ENCODE measurements at places on chromosomes 5 and 9.

DNA sequence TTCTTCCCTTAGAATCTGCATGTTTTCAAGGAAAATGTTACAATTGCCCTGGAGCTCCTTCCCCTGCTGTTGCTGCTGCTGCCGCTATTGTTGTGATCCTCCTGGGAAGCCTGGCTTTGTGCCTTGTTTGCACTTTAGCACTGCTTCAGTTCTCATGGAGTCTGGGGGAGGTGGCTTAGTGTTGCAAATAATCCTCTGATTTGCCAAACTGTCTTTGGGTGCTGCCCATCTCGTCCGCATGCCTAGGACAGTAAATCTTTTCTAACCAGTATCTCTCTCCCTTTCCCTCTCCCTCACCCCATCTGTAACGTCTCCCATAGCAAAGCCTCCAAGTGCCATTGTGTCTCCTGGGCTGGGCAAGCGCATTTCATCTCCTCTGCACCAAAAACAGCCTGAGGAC, 30.3 kb downstream of the FAM240B start:
- DNase-seq = no peak

- DNase-seq = no peak
Measured at GRCh38 chr5:16883176-16883575, 52.9 kb downstream of the MYO10 start.

GRCh38 chr5:149227168-149227826, 44.4 kb upstream of the AFAP1L1 start:
- no peak for DNase-seq

DNA sequence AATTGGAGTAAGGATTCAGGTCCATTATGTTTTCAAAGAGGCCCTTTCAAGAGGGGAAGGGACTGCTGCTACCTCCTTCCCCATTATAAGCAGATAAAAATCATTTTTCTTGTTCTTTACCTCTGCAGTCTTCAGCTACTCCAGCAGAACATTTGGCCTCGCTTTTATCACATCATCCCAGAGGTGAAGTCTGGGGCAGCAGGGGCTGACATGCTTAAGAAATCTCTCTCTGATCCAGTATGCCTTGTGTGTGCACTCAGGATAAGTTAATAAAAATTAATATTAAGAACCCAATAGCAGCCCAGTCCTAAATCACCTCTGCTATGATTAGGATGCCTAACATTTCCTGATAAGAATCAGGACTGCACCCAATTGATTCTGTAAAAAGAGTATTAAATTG, 306.9 kb upstream of the NREP start:
- DNase-seq = no peak

DNA sequence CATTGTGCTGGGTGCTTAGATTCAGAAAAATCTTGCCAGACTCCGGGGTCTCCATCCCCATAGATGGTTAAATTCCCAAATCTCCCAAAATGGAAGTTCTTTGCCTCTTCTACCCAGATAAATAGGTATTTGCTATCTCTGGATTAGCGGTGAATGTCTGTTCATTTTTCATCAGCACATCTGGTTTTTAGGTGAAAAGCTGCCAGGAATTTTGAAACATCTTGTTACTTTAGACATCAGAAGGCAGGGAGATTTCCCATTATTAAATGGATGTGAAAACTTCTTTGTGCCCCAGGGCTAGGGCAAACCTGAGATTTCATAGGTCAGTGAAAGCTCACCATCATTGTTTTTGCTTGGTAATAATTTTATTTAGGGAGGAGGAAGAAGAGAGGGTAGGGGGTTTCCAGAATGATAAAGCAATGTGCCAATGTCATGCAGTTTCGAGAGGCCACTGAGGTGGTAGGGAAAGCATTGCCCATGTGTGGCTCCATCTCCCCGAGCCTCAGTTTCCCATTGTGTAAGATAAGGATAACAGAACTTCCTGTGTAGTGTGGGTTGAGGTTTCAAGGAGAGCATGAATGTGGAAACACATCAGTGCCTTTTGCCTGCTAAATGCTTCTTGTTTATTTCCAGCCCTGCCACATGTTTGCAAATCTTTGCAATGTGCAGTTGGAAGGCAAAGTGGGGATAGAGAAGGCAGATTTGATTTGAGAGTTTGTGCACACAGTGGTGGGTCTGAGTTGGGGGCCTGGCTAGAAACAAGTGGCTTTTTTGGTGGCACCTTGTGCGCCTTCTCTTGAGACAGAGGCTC, 147.2 kb upstream of the KLF4 start:
- DNase-seq = no peak

DNA sequence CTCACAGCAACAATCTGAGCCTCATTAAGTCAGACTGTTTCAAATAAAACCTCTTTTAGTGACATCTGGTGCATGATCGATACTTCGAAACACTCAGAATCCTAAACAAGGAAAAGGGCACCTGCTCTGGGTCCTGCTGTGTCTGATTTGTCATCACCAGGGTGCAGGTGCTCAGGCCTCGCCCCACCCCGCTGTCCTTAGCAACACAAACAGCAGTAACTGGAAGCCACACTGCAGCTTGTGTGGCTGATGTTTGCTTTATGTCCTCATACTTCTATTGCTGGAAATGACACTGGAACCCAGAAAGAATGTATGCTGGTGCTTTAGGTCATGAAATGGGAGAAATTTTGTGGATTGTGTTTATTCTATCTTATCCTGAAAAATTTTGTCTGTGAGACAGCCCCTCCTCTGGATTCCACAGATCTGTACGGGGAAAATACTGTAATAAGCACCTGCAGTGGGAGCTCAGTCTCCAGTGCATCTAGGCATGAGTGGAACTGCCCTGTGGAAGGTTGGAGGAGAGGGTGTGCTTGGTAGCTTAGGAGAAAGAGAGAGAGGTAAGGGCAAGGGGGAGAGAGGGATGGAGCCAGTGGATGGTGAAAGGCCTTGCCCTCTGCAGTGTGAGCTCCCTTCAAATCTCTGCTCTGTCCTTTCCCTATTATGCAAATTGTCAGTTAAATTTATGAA, 284.2 kb downstream of the SMARCA2 start:
- DNase-seq = no peak

DNA sequence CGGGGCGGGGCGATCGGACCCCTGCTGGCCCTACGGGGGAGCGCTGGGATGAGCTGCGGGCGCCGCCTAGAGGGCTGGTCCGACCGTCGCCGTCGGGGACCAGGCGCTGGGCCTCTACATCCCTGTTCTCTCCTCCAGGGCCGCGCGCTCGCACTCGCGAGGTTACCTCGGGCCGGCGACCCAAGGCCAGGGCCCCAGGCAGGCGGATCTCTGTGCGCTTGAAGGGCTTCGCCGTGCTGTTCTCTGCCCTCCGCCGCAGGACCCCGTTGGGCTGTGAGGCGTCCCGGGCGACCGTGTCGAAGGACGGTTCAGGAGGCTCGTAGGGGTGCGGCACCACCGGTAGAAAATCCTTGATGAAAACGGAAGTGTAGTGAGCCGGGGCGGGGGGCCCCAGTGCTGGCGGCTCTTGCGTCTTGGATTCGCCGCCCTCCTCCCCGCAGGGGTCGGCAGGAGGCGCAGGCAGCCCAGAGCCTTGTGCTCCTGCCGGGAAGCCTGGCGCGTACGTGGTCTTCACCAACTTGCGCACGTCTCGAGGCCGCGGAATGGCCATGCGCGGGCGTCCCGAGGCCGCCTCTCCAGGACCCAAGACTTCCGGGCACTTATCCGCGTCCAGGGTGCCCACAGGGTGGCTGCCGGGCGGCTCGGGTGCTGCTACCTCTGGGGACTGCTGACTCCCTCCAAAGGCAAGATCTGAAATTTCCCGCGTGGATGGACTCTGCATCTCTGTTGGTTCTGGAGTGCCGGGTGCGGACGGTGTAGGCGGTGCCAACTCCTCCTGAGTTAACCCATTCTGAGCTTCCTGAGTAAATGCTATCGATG, 2.0 kb downstream of the PROB1 start:
- DNase-seq = no peak

DNA sequence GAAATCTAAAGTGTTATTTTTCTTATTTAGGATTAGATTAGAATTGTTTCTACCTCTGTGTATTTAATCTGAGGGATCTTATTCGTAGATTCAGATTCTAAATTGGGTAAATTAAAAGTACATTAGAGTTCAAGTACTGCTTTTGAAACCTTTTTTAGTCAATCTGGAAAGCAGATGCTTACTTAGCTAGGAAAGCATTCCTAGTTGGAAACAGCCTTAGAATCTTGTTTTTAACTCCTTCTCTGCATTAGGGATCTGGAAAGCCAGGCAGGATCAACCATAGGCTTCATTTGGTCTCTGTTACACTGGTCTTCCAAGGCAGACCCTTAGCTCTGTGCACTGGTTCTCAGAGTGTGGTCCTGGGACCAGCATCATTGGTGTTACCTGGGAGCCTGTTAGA, 247.4 kb downstream of the NR3C1 start:
- DNase-seq = no peak

DNA sequence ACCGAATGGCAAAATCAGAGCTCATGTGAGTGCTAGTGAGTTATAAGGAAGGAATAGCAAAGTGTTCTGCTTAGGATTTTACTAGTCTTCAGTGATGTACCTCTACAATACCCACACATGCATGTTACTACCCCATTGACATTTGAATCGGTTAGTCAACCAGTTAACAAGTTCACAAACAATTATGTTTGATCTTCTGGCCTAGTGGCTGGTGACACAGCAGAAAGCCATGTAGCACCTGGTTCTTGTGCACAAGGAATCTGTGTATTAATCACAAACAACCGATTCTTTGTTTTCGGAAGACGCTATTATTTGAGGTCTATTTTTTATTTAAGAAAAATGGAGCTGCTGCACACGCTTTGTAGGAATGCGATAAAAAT, 41.9 kb downstream of the NTRK2 start:
- no peak for DNase-seq

- no peak for DNase-seq
Measured at GRCh38 chr9:87518702-87519335, 21.2 kb downstream of the DAPK1 start.

GRCh38 chr5:41788941-41789368, 81.3 kb downstream of the OXCT1 start:
- no peak for DNase-seq

GRCh38 chr5:126274076-126274762, 149.0 kb upstream of the GRAMD2B start:
- no peak for DNase-seq

DNA sequence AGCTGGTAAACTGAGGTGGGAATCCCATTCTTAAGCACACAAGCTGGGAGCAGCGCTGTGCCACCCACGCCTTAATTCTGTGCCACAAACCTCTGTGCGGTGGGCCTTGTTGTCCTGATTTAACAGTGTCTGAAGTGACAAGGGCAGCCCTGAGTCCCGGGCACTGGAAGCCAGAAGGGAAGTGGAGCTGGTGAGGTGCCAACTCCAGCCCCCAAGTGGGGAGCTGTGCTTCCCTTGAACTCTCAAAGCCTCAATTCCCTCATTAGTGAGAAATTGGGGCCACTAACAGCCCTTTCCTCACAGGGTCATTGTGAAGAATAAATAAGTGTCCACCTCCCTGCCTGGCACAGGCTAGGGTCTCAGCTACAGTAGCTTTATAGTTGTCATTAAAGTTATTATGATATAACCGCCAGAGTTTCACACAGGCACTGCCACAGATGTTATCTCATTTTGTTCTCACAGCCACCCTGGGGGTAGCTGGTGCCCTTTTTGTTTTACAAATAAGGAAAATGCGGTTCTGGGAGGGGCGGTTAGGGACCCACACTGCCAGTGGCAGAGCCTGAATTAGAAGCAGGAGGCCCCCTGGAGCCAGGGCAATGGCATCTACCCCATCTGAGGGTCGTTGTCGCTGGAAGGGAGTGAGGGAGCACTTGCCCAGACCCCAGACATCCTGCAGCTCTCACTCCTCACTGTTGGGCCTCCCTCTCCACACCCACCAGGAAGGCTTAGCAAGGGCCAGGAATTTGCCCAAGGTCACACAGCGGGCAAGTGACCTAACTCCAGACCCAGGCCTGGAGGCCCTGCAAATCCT, 2.1 kb upstream of the TLX3 start:
- no peak for DNase-seq

GRCh38 chr5:97417986-97418385, 234.9 kb upstream of the RIOK2 start:
- no peak for DNase-seq

- no peak for DNase-seq
Measured at GRCh38 chr9:130847306-130848217, 12.5 kb downstream of the ABL1 start.

DNA sequence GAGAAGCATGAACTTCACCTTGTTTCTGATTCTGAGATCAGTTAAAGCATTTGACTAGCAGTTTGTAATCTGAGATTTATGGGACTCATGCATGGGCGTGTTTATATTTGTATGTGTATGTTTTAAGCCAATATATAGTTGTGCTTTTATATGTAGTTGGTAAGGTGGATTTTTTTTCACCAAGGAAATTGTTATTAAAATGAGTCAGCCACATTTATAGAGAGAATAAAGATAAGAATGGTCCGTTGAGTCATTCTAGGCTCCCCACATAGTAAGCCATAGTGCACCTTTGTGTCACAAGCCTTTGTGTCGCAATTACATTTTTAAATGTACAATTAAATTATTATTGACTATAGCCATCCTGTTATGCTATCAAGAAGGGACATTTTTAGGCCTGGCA, 89.0 kb downstream of the NLN start:
- DNase-seq = no peak

- no peak for DNase-seq
Measured at GRCh38 chr9:6673326-6674025, 27.9 kb upstream of the GLDC start.

DNA sequence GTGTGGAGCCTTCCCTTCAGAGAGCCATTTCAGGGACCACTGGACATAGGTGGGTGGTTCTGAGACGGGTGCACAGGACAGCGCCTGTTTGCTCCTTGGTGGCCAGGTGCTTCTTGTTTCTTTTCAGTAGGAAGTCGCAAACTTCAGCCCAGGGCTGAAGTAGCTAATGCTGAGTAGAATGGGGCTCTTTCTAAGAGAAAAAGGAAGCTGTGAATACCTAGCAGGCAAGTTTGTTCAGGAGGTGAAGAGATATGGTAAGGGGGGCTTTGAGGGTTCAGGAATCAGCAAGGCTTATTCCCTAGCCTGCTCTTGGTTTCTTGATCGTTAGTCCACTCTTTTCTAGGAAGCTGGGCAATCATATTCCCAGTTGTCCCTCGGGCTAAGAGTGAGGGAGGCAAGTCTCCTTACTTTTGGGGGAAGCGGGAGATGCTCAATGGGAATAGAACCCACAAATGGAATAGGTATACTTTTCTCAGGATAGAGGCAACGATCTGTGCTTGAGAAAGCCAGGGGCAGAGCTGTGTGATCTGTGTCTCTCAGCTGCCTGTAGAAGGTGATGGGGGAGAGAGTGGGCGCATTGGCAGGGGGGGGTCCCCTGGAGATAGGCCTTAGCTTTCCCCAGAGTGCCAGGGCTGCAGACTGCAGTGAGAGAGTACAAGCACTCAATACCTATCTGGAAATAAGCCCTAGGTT, 1.9 kb upstream of the PURA start:
- DNase-seq = no peak

DNA sequence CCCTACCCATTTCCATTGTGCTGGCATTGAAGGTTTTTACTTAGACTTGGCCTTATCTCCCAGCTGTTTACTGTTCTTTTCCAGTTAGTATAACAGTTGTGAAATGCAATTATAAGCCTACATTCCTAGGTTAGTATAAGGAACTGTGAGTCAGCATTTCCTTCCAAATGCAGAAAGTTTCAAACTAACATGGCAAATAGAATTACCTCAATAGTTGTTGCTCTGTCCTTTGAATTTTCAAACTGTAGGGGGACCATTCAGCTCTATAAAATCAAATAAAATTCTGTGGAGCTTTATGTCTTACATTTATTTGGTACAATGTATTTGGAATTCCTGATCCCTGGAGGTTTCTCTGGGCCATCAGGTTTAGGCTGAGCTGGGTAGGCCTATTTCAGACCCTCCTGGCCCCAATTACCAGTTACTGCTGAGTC, 47.2 kb downstream of the ARHGEF28 start:
- no peak for DNase-seq

- DNase-seq = no peak
Measured at GRCh38 chr5:107977550-107978071, 306.9 kb upstream of the EFNA5 start.

- DNase-seq = no peak
Measured at GRCh38 chr5:29367176-29367833, 1826.2 kb upstream of the CDH6 start.
